ENCODE measurements at places on chromosomes 2 and 18.

DNA sequence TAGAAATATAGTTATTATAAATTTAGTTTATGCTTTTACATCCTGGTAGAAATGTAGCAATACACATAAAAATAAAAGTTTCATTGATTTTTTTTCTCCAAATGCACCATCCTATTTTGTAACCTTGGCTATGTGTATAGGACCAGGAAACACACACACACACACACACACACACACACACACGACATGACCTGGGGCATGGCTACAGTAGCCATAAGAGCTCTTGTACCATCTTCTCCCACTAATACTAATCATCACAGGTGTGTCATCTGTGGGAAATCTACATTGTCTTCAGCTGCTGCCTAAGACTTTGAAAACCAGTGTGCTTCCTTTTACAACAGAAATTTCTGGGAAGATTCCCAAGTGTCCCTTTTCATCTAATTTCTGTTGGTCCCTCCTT, 144.3 kb downstream of the MCFD2 start:
- DNase-seq: no peak

DNA sequence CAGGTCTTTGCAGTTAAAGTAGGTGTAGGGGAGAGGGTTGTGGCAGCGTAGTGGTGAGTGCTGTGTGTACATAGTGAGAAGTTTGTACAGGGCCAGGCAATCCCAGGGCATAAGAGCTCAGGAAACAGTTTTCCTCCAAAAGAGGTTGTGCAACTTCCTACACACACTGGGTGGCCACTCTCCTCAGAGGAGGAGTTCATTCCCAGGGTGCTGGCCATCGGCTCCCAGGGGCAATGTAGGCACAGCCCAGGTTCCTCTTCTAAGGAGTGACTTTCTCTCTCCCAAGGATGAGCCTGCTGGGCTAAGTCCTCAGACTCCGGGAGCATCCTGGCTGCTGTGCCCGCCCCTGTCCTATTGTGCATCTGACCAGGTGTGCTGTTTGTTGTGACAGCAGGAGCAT, 3.0 kb downstream of the ACOXL start:
- DNase-seq: no peak

GRCh38 chr18:26532367-26533340, 15.7 kb downstream of the KCTD1 start:
- no peak for DNase-seq

DNA sequence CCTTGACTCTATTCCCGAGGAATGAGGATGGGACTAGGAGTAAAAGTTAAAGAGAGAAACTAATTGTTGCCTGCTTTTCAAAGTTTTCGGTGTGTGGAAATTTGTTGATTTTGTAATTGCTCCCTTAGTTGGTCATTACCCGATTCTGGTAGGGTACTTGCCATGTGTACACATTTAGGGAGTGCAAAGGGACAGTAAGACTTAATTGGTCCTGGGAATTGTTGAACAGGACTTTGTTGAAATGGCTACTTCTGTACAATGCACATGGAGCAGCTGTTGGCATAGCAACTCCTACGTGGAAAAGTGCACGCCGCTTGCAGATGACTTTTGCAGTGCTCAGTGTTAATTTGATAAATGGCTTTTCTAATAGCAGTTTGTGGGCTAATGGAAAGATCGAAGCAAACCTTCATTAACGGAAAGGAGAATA, 22.9 kb downstream of the EPAS1 start:
- no peak for DNase-seq

DNA sequence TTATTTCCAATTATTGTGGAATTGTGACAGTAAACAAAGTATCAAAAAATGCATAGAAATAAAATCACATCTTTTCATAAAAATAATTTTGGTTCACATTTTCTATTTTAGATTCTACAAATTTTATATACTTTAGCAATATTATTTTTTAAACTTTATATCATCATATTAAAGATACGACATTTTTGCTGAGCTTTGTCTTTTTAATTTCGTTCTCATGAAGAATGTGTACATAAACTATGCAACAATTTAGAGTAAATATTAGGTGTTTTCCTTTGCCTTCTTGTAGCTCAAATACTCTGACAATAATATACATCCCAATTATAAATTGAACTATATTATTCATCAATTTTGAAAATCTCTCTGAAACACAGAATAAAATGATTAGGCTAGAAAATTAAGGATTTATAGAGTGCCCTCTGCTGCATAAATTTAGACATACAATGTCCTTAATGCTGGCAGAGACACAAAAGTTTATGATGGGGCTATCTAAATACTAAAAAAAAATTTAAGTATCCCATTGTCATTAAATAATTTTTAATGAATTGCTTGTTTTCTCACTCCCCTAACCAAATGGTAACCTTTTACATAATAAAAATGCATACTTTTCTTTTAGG, 45.7 kb downstream of the CCDC102B start:
- no peak for DNase-seq

DNA sequence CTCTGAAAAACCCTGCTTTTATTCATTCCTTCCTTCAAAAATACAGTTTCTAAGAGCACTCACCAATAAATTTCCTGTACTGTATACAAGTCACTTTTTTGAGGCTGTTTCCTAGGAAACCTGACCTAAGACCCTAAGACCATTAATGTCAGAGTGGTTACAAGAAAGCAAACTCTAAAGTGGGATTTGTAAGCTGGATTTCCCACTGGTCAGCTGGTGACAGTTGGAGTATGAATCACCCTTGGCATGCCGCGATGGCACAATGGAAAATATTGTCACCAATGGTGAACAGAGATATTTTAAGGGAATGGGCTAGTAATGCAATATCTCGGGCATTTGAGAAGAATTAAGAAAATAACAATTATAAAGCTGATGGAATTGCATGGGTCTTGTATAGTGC, 101.9 kb downstream of the COL3A1 start:
- DNase-seq: no peak

DNA sequence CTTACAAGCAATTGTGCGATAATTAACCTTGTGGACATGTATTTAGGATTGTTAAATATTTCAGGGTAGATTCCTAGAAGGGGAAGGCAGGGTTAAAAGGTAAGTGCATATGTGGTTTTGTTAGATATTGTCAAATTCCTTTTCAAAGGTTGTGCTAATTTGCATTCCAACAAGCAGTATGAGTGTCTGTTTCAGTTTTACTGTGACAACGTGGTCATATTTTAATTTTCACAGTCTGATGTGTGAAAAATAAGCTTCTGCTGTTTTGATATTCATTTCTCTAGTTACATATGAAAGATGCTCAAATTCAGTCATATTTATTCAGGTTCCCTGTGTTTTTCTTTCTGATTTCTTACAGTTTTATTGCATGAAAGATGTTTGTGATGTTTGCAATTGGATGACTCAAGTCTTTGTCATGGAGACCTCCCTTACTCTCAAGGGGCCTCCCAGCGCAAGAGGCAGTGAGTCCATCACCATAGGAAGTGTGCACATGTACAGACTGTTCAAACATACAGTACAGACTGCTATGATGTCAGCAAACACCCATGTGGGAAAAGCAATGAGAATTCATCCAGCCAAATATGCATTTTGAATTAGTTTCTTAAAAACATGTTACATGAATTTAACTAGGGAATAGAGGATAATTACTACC, 310.8 kb downstream of the GALR1 start:
- peak; percentile 2 for DNase-seq
